ENCODE measurements at places on chromosomes 12 and 14.

DNA sequence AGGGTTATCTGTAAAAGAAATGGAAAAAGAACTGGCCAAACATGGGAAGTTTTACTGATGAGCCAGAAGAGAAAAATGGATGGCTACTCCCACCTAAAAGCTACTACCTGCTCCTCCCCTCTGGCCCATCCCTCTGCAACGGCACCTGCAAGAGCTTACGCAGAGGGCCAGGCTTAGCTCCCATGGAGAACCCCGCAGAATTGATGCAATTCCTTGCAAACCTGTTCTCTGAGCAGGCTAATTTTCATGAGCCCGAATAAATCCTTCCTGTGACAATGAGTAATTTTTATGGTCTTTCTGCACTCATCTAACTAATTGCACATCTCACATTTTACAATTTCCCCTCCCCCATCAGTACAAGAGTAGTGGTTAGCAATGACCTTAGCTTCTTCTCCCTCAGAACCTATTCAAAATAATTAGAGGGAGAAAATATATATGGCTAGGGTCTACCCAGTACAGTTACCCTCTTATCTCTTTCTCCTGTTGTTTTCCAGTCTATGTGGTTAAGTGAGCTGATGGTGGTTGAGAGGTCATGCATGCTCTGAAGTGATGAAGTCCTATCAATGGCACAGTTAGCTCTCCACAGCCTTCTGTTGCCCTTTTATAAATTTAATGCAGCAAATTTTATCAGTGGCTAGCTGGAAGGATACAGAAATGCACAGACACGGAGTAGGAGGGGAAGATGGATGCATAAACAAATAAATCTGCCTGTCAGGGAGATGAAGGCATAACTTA, 67.7 kb upstream of the NTF3 start:
- no peak for DNase-seq

DNA sequence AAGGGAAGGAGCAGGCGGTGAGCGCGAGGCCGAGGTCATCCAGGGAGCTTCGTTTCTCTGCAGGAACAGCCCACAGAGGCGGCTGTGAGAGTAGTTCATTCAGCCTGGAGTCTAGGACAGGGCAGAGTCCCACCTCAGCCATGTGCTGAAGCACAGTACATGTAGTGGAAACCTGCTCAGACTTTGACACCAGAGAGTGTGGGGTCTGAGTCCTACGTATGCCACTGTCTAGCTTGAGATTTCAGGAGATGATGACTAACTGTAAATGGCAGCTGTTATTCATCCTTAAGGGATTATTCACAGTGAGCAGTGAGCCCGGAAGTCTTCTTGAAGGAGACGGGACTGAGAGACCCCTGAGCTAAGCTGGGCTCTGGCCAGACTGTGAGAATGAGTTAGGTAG, 938 bp upstream of the SLC6A13 start:
- no peak for DNase-seq

DNA sequence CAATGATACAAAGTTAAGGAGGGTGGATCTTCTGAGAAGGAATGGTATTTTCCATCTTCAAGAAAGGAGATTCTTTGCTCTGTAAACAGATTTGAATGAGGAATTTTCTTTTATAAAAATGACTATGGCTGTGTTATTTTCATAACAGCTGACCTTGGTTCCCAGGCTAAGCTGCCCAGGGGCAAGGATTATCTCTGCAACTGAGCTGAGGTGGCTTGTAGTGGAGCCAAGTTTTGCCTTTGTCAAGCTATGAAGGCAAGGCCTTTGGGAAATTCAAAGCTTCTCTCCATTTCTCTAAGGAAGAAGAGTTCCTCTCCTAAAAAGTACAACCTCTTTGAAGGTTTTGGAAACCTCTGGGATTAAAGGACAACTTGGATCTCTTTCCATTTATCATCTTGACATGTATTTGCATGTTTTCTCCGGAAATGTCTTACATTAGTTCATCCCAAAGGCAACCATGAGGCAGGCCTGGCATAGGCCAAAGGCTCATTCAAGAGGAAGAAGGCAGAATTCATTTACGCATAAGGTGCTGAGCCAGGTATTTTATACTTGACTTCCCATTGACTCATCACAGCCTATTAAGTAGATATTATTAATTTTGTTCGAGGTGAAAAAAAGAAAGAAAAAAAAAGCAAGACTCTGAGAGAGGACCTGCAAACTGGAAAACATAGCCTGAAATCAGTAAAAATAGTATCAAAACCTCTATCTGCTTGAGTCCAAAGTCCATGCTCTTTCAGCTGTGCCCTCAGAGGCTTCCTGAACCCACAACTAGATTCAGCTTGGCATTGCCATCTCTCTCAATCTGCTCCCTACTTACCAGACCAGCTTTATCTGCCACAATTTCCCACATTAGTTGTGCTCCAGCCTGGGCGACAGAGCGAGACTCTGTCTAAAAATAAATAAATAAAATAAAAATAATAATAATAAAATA, 24.0 kb upstream of the CKAP4 start:
- no peak for DNase-seq

GRCh38 chr12:115203701-115204100, 519.7 kb upstream of the TBX3 start:
- DNase-seq: no peak

DNA sequence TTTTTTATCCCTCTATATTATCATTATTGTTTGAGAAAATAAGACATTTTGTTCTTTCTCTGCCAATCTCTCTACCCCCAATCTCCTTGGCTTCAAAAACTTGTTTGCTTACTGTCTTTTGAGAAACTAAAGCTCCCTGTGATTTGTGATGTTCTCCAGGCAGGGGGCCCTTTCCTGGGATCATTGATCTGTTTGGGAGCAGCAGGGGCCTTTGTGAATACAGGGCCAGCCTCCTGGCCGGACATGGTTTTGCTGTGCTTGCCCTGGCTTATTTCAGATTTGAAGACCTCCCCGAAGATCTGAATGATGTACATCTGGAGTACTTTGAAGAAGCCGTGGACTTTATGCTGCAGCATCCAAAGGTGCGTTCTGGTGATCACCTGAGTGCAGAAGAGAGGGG, 4.5 kb downstream of the ACOT6 start:
- DNase-seq: no peak

DNA sequence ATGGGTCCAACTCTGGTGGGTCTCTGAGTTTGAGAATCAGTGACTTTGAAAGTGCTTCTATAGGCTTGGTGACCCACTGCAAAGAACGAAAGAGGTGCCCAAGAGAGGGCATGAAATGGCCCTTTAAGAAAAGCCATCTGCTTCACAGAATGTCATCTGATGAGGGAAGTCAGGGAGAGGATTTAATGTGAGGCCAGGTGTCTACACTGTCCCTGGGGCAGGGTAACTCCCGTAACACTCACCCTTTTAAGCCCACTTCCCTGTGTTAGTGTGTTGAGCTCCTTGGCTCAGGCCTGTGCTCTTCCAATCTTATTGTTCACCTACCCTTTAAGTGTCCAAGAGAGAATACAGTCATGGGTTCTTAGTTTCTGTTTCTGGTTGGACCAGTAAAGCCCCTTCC, 16.4 kb upstream of the SRSF5 start:
- no peak for DNase-seq

DNA sequence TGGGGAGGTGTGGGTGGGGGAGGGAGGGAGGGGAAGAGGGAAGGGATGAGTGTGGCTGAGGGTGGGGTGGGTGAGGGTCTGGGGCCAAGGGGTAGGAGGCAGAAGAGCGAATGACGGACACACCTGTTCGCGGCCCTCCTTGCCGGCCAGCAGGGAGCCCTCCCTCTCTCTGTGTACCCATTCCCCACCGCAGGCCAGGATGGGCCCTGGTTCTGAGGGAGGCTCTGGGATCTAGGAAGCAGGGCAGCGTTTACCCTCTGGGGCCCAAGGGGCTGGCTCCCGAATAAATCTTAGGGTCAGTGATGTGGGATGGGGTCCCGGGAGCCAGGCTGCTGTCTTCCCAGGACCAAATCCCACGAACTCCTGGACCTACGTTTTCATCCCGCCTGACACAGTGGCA, 46.0 kb upstream of the ESRRB start:
- DNase-seq: no peak

- DNase-seq: no peak
These were observed 151.4 kb upstream of the DAAM1 start for GRCh38 chr14:59037086-59037485.

GRCh38 chr14:55180434-55180833, 11.0 kb downstream of the DLGAP5 start:
- no peak for DNase-seq

DNA sequence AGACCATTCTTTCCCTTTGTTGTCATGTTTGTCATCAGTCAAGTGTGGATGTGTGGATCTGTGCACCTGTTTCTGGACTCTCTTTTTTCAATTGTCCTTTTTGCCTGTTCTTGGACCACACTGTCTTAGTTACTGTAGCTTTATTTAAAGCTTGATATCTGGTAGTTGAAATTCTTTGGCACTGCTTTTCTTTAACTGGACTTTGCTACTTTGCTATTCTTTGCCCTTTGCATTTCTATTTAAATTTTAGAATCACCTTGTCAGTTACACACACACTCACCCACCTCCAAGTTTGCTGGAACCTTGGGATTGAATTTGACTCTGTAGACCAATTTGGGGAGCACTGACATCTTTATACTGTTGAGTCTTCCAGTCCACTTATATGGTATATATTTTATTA, 61.5 kb downstream of the VRK1 start:
- DNase-seq: no peak

GRCh38 chr12:15322164-15323061, at the start of gene PTPRO:
PTPRO (plus strand) TSS chr12:15322508.
- DNase-seq: no peak

DNA sequence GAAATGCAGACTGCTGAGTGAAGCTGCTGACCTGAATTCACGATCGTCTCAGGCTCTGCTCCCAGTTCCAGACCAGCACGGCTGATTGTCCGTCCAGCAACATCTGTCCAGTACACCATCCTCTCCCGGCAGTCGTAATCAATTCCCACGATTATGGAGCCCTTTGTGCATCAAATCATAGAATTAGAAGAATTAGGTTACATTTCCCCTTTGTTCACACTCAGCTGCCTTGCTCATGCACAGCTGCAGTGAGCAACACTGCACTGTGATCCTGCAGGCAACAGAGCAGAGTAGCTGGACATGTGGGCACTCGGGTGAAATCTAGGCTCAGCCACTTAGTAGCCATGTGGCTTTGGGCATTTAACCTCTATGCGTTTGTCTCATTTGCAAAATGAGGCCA, 22.2 kb downstream of the RTRAF start:
- DNase-seq: no peak

GRCh38 chr12:131002216-131002631, 48.5 kb downstream of the ADGRD1 start:
- DNase-seq: no peak

DNA sequence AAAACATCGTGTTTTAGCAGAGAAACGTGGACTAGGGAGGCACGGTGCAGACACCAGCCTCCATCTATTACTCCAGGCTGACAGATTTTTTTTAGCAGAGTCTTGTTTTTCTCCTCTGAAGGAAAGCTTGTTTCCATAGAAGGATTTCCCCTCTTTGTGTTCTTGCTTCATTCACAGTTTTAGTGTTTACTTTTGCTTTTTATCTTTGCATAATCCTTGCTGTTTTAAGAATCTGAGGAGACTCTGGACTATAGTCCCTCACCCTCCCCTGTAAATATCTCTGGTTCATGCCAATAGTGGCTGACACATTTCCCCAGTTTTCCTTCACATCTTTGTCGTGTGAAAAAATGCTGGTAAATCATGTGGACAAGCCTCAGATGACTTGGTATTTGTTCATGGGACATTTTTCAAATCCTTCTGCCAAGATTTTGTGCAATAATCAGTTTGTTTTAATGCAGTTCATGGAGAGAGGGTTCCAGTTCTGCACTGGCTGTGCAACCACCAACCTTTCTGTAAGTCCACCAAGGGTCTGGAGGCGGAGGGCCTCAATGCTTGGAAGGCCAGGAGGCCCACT, 39.9 kb upstream of the TMCC3 start:
- no peak for DNase-seq

DNA sequence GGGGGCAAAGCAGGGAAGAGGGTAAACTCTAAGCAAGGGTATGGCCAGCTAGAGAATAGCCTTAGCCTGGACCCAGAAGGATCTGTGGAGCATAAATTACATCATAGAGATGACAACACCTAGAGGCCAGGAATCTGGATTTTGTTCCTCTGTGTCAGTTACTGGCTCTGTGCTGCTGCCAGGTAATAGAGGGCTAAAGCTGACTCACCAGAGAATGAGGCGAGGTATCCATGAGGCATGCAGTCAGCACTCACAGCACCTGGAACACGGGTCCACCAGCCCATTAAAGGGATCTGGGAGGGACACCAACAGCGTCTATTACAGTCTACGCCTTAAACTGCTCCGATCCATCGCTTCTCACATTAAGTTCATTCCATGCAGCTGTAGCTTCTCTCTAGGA, 74.9 kb upstream of the CMKLR1 start:
- DNase-seq: no peak

DNA sequence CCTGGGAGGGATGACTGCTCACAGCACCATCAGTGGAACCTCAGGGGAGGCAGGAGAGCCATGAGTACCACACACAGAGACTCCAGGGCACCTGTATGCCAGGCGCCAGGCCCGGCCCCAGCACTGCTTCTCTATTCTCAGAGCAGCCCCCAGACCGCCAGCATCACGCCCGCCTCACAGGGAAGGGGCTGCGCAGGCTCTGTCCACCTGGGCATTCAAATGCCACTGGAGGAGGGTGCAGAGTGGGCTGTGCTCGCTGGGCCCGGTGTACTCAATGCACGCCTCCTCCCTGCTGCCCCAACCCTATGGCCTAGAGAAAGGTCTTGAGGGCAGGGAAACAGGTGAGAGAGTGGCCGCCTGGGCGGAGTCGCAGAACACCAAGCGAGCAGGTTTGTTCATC, 43.6 kb downstream of the CCDC85C start:
- DNase-seq: no peak

GRCh38 chr12:108483213-108484059, 31.6 kb upstream of the FICD start:
- DNase-seq: no peak

GRCh38 chr14:95323917-95324316, 4.2 kb upstream of the CLMN start:
- no peak for DNase-seq

DNA sequence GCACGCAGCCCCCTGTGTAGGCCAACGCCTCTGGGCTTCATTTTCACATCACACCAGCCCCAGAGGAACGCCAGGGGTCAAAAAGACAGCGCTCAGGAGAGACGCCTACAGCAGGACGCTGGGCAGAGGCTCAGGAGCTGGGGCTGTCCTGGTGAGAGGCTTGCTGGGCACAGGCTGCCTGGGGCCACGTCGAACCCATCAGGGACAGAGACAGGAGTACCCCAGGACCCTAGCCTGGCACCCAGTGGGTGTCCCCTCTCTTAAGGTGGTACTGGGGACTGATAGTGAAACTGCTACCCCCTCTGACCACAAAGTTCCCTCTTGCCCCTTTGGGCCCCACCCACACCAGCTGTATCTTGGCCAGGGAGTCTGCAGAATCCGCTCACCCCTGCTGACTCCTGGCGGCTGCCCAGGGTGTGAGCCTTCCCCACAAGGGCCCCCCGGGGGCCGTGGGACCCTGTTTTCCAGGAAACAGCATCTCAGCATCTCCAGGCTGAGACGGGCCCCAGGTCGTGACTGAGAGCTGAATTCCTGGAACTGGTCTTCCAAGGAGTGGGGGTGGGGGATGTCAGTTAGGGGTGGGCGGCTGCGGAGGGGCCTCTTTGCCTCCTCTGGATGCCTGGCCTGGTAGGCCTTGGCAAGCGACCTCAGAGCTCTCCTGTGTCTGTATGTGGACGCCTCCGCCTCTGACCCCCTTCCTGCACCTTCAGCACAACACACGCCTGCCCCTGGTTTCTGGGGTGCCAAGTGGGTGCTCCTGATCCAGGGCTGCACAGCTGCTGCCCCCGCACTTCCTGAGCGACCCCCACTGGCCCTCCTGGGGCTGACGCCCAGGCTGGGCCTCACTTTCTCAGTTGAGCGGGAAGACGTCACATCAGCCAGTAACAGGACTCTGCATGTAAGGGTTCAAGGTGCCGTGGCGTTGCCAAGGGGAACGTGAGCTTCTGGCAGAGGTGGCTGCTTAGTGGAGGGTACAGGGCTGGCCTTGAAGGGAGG, 321.9 kb upstream of the RTL1 start:
- no peak for DNase-seq
